ELR (cell line): ENCODE measurements at places on chromosomes 2 and 18.

DNA sequence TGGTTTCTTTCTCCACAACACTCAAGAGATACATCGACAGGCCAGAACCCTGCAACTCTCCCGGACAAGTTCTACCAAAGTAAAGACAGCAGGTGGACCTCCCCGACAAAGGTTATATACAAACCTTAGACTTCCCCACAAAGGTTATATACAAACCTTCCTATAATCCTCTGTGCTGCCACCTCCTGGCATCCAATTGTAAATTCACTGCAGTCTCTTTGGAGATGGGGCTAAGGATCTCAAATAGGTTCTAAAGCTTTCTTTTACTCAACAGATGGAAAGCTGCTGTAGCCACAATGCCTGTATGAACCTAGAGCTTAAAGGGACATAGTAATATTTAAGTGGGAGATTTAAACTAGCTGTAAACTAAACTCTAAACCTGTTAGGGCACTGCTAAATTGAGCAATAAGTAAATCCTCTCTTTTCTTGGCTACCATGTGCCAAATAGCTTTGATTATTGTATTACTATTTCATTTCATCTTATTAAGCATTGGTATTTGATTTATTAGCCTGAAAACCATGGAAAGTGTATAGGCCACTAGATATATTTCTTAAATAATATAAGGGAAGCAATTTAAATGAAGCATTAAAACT, 9.8 kb upstream of the MREG start:
- DNase-seq: peak; percentile 69

DNA sequence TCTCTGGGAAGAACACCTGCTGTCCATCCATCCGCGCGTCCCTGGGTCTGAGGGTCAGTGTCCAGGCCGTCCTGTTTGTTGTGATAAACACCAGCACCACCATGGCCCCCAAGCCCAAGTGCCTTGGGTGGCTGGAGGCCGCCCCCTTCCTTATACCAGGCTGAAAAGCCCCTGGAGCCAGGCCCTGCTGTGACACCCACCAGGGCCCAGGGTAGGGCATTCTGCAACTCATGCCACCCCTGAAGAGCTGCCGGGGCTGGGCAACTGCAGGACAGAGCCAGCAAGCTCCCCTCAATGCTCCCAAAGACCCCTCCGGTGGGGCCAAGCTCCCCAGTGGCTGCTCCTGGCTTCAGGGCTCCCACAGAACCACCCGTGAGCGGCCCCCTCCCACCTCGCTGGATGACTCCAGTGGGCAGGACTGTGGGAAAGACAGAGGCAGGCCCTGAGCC, 31.9 kb upstream of the SNED1 start:
- no peak for DNase-seq

- peak; percentile 86 for DNase-seq
These were observed 424.1 kb upstream of the ZEB2 start for GRCh38 chr2:144943986-144944385.

GRCh38 chr18:11649839-11650238, 39.2 kb upstream of the GNAL start:
- DNase-seq: no peak

DNA sequence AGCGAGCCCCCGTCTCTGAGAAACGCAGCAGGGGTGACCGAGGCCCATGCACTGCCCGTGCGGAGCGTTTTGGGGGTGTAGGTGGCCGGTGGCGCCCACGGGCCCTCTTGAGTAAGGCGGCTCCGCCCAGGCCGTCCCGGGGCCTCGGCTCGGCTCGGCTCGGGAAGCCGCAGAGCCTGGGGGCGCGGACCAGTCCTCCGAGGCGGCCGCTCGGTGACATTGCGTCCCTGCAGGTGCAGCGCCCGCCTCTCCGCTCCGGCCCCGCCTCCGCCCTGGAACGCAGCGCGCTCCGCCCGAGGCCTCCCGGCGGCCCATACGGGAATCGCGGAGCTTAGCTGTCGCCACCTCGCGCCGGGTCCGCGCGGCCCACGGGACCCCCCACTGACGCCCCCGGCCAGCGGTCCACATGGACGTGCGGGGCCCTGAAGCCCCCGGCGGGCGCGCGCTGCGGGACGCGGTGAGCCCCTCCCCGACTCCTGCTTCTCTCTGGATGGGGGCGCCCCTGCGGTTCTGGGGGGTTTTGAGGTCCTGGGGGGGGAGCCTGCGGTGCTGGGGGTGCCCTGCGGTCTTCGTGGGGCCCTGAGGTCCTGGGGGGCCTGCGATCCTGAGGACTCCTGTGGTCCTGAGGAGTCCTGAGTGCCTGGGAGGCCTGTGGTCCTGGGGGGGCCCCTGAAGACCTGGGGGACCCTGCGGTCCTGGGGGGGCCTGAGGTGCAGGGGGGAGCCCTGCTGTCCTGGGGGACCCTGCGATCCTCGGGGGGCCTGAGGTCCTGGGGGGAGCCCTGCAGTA, at the start of gene HSBP1L1:
Gene HSBP1L1, plus strand, starts transcription at position 314 of the 789 bp plus-strand sequence. Its CDS starts 93 bp downstream, at position 407.
- peak; percentile 75 for DNase-seq

GRCh38 chr2:38099099-38100028, 23.4 kb upstream of the CYP1B1 start:
- DNase-seq: no peak

GRCh38 chr2:234821946-234822475, 129.8 kb upstream of the SH3BP4 start:
- no peak for DNase-seq

- DNase-seq: peak; percentile 84
These were observed at the start of gene KIDINS220 for GRCh38 chr2:8836971-8837794. Gene KIDINS220, minus strand, starts transcription at chr2:8837613. Its CDS starts 10,520 bp downstream, at chr2:8827093.

- DNase-seq: no peak
These were observed 2.1 kb upstream of the LRRFIP1 start for GRCh38 chr2:237625216-237625705.

DNA sequence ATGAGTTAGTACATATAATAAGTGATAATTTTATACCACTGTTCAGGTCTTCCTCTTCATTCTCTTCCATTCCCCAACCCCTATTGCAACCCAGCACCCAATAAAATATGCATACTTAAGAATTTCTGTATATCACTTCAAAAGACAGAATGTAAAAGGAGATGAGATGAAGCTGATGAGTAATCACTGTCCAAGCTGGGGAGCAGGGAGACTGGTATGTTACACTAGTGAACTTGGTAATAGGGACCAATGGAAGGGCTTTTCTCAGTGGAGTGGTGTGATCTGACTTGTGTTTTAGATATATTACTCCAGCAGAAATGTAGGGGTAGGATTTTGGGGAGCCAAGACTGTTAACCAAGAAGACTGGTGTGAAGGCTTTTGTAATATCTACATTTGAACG, 18.0 kb upstream of the ARHGAP28 start:
- no peak for DNase-seq

- DNase-seq: no peak
These were observed 188.5 kb upstream of the HAAO start for GRCh38 chr2:42980764-42981416.

DNA sequence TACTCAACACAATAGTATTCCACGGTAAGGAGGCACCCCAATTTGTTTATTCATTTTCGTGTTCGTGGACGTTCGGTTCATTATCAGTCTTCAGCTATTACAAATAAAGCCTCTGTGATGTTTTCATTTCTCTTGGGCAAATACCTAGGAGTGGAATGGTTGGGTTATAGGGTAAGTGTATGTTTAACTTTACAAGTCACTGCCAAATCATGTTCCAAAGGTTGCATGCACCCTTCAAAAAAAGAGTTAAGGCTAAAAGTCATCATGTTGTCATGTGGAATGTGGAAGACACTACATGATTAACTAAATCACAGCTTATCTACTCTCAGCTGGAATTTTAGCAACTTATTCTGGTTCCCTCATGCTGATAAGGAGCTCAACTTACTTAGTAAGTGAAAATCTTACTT, 15.8 kb downstream of the INO80C start:
- no peak for DNase-seq

DNA sequence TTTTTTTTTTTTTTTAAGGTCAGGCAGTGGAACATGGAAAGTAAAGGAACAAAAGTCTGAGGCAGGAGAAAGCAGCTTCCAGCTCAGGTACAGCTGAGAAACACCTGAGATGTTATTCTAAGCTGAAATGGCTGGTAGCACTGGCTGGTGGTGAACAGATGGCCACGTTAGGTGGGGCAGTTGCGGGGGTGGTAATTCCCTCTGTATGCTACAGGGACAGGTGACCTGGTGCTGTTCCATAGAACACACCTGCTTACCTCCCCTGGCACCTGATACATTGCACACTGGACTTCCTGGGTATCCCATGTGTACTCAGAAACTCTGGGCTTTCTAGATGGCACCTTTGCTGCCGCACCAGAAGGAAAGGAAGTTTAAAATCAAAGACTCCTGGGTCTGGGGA, 333.3 kb downstream of the SLC8A1 start:
- DNase-seq: no peak

GRCh38 chr2:183607995-183608394, 483.8 kb downstream of the NUP35 start:
- DNase-seq: no peak

DNA sequence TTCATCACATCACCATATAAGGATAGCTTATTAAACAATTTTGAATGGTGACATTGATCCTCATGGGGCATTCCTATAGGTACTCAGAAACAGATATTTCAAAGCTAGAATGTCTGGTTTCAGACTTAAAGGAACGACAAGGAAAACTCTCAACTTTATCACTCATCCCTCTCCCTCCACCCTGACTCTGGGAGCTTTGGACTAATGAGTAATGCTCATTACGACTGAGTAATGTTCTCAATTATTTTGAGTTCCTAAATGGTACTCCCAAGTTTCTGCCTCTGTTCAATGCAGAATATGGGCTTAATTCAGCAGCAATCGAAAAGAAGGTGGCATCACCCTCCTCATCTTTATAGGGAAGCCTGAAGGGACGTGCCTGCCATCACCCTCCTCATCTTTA, 43.4 kb downstream of the RFX8 start:
- DNase-seq: peak; percentile 42

DNA sequence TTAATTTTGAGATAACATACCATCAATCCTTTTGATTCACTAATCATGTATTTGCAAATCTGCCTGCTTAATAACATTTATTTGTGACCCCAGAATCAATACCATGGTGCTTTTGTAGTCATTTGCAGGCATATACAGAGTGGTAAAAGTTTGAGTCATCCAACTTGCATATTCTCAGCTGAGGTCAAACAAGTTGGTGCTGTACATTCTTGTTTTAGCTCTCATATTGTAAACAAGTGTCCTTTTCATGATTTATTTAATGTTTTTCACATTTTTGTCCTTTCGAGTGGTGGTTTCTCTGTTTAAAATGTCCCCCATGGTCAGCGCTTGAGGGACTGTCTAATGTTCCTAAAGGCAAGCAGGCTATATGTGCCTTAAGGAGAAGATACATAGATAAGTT, 17.5 kb downstream of the RAB27B start:
- DNase-seq: peak; percentile 66

GRCh38 chr2:224222291-224222690, 179.6 kb downstream of the FAM124B start:
- DNase-seq: peak; percentile 52

- no peak for DNase-seq
These were observed 98.1 kb upstream of the CSRNP3 start for GRCh38 chr2:165371356-165371755.

DNA sequence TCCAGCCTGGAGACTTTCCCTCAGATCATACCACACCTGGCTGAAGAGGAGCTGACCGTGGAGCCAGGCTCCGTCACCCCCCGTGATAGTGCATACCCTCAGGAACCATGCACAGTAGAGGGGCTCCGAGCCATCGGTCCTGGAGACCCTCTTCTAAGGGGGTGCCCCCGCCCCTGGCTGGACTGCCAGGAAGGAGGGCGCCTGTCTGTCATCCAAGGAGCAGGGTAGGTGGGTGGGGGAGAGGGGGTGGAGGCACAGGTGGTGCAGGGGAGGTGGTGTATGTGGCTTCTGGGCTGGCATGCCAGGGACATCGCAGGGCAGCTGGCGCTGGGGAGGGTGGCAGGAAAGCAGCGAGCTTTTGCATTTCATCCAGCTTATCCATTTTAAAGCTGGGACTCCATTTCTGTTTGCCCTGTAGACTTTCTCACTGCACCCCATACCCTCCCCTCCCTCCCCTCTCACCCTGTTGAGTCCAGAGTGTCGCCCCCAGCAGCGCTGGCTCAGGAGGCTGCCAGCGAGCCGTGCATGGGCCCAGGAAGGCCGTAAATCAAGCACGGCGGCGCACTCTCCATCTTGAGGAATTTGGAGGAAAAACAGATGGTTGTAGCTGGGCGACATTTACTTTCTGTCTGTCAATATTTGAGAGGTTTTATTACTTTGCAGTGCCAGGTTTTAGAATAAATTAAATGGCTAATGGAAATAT, 56.2 kb upstream of the HS6ST1 start:
- DNase-seq: no peak

DNA sequence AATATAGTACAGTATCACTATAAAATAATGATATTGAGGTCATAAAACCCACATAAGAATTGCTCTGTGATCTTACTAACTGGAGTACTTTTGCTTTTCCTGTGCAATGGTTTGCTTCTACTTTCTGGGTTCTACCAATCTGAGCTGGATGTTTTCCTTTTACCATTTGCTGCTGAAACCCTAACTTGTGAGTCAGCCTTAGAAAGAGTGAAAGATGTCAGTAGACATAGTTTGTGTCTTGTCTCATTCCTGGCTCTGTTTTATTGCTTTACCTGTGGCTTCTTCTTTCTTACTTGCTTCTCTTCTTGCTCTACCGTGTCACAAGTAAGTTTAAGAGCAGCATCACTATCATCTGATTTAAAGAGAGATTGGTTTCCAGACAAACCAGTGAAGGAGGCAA, 61.0 kb downstream of the MBD2 start:
- peak; percentile 24 for DNase-seq

DNA sequence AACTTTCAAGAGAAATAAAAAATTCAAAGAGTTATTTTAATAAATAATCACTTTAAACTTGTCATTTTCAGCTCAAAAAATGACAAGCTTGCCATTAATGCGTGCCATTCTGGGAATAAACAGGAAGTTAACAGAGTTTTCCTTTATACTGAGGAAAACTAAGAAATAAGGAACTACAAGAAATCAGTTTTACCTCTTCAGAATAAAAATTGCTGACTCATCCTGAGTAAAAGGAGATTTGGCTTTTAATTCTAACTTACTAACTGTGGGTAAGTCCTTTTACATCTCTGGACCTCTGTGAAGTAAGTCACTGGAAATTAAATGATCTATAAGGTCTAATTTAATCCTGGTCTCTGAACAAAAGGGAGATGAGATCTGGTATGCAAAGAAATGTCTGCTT, 16.1 kb downstream of the CEBPZ start:
- no peak for DNase-seq

- DNase-seq: peak; percentile 61
These were observed 89.6 kb downstream of the GBX2 start for GRCh38 chr2:236078297-236079255.

DNA sequence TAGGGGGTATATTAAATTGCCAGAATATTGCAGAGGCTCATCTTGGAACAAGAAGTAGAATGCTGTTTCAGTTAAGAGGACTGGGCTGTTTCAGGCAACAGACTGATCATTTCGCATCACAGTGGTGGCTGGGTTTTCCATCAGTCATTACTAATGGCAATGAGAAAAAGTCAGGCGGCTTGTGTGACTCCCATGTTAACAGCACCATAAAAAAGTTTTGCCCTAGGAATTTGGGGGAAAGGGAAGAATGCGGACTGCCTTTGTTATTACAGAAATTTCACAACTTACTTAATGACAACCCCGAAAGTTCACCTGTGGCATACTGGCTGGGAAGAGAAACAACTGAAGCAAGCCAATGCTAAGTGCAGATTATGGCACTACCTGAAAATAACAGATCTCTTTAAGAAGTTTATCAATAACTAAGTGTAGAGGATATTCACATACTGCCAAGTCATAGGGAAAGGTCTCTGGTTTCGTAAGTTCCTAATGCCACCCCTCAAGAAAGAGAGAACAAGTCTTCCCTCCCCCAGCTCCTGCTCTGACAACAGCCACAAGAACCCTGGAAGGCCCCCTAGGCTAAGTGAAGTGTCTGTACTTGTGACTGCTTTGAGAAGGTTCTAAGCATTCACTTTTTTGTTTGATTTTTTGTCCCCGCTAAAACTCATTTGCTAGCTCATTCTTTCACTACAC, 40.5 kb upstream of the AP1S3 start:
- DNase-seq: no peak
